ENCODE measurements at places on chromosomes 5 and 9. TPM values are rescaled to one million over a fixed set of nuclear protein-coding genes. Genes with fewer than 3 reads are reported as not detected.
A peak's percentile ranks its signal among the peaks of the same experiment; 100 is the strongest.

Gene NDUFAF2
- total RNA-seq = 24.5 TPM

Gene LRRC14B
- under 0.01 TPM for total RNA-seq

Gene FAT2
- total RNA-seq = 0.59 TPM

Gene ZNF608
- total RNA-seq = 14.7 TPM

Gene JAKMIP2
- 1.1 TPM for total RNA-seq

Gene ANXA6
- total RNA-seq = 343 TPM

Gene CNTLN
- 17.7 TPM for total RNA-seq

Gene SLC36A3
- total RNA-seq = not detected

Gene PCDHGB3
- 6.2 TPM for total RNA-seq

Gene NUDCD2
- 5.9 TPM for total RNA-seq

Gene IFNA21
- not detected for total RNA-seq

Gene SLC46A2
- total RNA-seq = under 0.01 TPM

Gene PRUNE2
- total RNA-seq = 80.0 TPM

Gene UBTD2
- total RNA-seq = 37.6 TPM

Gene SPINK14
- total RNA-seq = not detected

Gene RETREG1
- 8.3 TPM for total RNA-seq

DNA sequence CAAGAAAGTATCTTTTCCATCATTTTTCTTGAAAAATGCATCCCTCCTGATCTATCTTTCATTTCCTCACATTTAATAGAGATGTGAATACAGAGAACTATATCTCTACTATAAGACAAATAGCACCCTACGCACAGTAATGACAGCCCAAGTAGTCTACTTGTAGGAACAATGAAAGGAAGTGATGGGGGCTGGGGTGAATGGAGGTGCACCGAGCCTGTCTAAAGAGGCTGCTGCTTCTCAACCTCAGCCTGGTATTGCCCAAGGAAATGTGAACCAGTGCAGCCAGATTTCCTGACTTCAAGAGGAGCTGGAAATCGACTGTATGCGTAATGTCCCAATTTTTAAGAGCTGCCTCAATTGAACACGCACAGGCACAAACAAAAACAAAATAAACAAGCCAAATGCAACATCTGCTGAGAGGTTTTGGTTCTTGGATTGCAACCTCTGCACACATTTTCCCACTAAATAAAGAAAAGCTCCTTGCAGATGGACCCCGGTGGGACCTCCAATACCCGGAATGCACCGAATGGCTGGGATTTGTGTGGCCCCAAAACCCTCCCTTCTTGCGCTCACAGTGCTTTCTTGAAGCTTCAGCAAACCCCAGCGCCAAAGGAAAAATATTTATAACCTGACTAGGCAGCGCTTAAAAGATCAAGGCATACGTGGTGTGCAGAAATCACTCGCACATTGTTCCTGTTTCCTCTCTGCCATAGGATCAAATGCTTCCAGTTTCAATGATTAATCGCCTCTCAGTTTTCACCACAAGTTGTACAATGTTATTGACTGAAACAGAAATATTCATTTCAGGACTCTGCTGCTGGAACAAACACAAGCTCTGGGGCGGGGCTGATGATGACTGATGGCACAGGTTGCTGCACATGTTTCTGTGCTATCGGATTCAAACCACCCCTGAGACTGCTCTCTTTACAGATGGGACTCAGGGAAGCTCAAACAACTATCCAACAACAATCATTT, 68.3 kb downstream of the KCNIP1 start:
- DNase-seq = no peak

DNA sequence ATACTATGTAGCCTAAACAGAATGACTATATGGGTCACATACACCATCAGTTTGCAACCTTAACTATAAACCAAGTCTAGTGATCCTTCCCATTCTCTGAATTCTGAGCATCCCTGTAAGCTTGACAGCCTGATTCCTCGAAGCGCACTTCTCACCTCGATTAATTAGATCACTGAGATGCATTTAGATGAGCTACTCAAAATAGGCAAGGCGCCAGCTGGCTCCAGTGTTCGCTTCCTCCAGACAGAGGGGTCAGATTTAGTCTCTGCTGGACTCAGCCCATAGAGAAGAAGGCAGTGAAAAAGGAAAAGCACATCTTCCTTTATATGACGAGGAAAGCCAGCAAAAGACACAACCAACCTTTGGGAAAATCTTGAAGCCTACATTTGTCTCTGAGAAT, 371.5 kb downstream of the MLLT3 start:
- no peak for DNase-seq

DNA sequence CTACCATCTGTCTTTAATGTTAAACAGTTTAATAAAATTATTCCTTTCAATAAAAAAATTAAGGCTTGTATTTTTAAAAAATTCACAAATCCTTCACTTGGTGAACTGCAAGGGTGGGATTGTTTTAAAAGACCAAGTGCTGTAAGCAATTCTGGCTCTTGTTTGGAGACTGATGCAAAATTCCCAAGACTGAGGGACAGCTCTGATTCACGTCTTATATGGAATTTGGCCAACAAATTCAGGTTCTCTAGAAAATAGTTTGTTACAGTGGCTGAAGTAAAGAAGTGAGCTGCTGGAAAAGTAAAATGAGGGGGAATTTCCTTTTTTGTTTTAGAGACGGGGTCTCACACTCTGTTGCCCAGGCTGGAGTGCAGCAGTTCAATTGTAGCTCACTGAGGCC, 58.3 kb downstream of the PRELID2 start:
- DNase-seq = peak; percentile 26

GRCh38 chr9:129458155-129458661, 162.7 kb downstream of the C9orf50 start:
- DNase-seq = peak; percentile 94

DNA sequence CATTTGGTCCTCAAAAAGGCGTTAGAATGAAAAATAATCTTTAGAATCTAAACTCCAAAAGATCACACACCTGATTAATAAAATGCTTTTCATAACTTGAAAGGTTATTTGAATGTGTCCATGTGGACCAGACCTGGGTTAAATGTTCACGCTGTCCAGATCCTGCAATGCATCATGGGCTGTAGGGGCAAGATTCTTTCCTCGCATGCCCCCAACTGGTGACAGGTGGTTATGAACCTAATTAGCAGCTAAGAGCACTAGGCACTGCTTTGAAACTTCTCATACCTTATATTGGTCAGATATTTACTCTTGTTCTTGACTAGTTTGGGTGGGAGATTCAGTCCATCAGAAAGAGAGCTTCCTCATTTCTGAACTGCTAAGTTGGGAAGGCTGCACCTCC, 19.3 kb upstream of the PIP5K1B start:
- DNase-seq = no peak

- peak; percentile 19 for DNase-seq
Measured at GRCh38 chr5:13745508-13745907, 199.0 kb downstream of the DNAH5 start.

GRCh38 chr5:16863469-16863946, 72.6 kb downstream of the MYO10 start:
- no peak for DNase-seq

GRCh38 chr5:96157841-96158291, 196.2 kb upstream of the ELL2 start:
- DNase-seq = peak; percentile 77

- no peak for DNase-seq
Measured at GRCh38 chr9:14889451-14889850, 20.8 kb downstream of the FREM1 start.

- DNase-seq = no peak
Measured at GRCh38 chr5:141908796-141909195, 14.9 kb upstream of the DELE1 start.

- DNase-seq = no peak
Measured at GRCh38 chr5:38780945-38781344, 64.9 kb upstream of the OSMR start.

DNA sequence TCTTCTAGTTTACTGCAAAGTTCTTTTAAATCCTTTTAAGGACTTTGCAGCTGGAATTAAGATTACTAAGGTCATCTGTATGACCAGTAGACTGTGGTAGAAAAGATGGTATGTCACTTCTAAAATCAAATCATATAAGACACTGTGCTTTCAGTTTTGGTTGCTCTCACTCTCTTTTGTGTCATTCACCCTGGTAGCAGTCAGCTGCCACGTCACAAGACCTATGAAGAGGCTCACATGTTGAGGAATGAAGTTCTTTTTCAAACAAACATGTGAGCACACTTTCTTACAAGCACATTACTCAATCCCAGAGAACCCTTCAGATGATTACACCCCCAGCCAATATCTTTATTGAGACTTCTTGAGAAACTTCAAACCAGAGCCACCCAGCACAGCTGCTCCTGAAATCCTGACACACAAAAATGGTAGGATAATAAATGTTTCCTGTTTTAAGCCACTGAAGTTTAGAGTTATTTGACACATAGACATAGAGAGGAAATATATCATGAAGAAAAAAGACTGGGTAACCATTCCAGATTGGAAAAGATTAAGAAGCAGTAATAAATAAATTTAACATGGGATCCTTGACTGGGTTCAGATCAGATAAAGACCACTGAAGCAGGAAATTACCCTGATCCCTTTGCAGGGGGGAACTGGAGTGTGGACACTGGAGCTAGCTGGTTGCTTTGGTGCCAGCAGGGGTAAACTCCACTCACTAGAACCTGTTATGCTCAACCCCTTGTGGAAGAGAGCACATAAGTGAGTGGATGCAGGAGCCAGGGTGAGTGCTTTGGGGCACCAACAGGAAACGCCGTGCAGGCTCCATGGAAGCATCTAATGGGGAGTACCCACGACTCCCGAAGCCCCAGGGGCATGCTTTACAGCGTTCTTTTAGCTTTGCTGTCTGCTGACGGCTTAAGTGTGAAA, 64.1 kb downstream of the SLCO4C1 start:
- no peak for DNase-seq

GRCh38 chr5:22650511-22650910, 202.6 kb downstream of the CDH12 start:
- no peak for DNase-seq

- no peak for DNase-seq
Measured at GRCh38 chr5:147732291-147732883, 50.1 kb downstream of the JAKMIP2 start.

DNA sequence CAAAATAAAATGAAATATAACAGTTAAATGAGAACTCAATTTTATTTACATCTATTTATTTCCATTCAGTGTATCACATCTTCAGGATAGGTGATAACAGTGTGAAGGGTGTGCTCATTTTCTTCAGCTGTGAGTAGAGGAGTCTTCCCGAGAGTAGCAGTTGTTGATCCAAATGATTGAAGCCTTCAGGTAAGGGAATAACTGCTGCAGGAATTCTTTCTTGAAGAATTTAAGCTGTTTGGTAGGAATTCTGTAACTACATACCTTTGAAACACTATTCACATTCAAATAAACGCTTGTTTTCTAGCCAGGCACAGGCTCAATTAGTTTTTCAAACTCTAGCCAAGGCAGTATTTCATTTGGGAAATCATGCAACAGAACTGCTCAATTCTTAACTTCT, 15.3 kb downstream of the SRP19 start:
- no peak for DNase-seq

DNA sequence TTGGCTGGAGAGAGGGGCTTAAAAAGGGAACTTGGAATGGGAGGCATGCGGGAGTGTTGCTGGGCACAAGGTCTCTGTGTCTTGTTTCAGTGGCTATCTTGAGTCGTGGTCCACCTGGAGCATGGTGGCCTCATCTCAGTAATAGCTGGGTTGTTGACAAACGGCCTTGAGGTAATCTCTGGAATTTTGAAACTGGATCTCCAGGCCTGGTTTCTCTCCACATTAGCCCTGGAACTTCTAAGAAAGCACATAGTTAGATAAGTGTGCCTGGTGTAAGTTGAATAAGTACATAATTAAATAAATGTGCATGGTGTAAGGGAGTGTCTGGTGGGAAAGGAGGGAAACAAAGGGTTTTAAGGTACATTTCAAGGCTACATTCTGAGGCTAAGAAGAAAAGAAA, 62.2 kb downstream of the INIP start:
- DNase-seq = no peak

DNA sequence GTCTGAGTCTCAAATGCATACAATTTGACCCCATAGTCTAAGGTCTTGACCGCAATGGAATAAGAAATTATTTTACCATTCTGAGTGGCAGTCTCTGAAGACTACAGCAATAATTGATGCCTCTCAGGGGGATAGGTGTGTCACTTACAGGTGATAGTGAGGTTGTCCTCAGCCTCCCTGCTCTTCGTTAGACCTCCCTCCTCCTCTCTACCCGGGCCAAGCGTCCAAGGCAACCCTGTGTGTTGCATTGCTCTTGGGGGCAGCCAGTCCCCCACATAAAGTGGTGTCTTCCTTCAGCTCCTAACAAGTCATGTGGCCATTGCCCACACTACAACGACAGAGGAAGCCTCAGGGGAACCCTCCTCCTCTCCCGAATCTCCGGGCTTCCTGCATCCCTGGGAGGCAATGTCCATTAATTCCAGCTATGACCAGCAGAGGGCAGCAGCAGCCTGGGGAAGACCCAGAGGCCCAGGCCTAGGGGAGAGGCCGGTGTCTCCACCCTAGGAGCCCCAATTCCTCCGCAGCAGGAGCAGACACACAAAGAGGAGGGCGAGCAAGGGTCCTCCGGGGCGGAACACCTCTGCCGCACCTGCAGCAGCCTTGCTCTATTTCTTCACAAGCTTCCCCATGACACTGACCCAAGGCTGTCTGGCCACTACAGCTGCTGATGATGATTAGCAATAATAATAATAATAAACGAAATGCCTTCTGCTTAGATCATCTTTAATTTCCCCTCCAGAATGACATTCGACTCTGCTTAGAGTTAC, 134.8 kb downstream of the KCNIP1 start:
- peak; percentile 96 for DNase-seq

DNA sequence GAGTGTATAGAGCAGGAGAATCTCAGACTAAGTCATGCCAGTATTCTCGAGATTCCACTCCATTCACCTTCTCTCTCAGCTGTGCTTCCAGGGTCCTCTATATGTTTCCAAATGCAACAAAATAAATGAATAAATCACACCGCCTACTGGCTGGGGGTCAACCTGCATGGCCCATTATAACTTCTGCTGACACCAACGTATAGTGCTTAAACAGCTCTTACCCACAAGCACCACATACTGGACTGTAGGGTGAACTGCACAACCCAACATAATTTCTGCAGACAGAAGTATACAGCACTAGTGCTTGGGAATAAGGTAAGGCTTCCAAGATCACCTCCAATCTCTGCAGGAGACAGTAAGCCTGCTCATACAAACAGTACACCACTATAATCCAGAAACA, 33.1 kb upstream of the HTR4 start:
- DNase-seq = no peak

- no peak for DNase-seq
Measured at GRCh38 chr5:132262882-132263547, 5.5 kb downstream of the PDLIM4 start.

- DNase-seq = peak; percentile 56
Measured at GRCh38 chr5:97046270-97046982, 96.0 kb downstream of the LIX1 start.

DNA sequence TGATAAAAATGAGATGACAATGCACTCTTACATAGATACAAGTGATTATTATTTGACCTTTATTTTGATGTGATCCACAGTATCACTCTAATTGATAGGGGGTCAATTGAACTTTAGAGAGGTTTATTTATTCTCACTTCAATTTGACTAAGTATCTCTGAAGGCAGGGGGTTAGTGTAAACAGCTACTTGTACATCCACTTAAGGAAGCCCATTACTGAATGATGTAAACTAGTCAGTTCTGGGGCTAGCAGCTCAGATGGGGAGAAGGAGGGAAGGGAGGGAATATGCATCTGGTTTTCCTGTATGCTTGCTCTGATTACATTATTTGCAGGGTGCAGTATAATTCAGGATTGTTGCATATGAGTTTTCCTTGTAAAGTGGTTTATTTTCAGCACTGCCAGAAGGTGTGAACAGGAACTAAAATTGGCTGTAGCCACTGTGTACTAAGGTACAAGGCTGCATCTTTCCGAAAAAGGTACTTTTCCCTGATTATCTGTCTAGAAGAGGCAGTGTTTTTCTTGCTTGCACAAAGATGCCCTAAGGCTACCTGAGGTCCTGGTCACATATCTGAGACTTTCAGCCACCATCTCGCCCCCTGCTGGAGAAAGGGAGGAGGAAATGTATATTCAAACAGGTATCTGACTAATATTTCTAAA, 51.2 kb downstream of the MRPS27 start:
- no peak for DNase-seq
